ENCODE measurements at places on chromosomes 2 and 18. TPM values are rescaled to one million over a fixed set of nuclear protein-coding genes. Genes with fewer than 3 reads are reported as not detected.

The TEKT4 gene
- not detected for total RNA-seq

The IGFBP5 gene
- total RNA-seq = 2,105 TPM

The KATNAL2 gene
- total RNA-seq = 5.6 TPM

The SCN3A gene
- total RNA-seq = 6.0 TPM

The HOXD10 gene
- not detected for total RNA-seq

- DNase-seq = no peak
- H3K27ac ChIP-seq = no peak overlapping the region
- peaks cover 3% of the 10 kb centered on the region for H3K4me1 ChIP-seq
- H3K4me3 ChIP-seq = no peak overlapping the region
Observed at GRCh38 chr2:111519071-111519470, 364.9 kb downstream of the ANAPC1 start.

- no peaks in the 10 kb centered on the region for H3K4me1 ChIP-seq
- H3K27me3 ChIP-seq = no peaks in the 10 kb centered on the region
- no peak overlapping the region for H3K27ac ChIP-seq
Observed at GRCh38 chr2:3324404-3325281, 53.0 kb downstream of the EIPR1 start.

Data from thoracic aorta (tissue), 2 donors.